ENCODE measurements at places on chromosomes 1 and 21.
A peak's percentile ranks its signal among the peaks of the same experiment; 100 is the strongest.

- DNase-seq, result peak; percentile 61
Measured at GRCh38 chr1:55854911-55855310, 639.7 kb upstream of the USP24 start.

GRCh38 chr1:232620356-232620969 is 9.5 kb downstream of the SIPA1L2 start:
- DNase-seq, result peak; percentile 96

- no peak for DNase-seq
Measured at GRCh38 chr1:245600658-245601057, 445.9 kb downstream of the KIF26B start.

DNA sequence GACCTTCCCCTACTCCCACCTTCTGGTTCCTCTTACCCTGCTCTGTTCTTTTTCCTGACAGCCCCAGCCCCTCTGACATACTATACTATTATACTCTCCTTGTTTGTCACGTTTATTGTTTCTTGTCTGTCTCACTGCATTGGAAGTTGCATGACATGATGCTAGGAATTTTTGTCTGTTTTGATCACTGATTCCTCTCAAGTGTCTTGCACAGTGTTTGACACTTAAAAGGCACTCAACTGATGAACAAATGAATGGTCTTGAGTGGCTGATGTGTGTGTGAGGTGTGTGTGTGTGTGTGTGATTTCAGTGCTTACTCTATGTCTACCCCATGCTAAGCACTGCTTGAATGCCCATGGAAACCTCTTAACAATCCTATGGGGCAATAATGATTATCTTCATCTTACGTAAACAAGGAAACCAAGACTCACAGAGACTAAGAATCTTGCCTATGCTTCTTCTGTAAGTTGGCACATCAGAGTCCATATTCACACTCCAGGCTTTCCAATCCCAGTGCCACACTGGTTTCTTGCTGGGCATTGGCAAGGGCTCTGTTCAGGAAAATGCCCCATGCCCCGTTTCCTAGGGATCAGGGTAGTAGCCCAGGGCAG is 59.7 kb downstream of the ATP1A1 start:
- DNase-seq, result no peak

DNA sequence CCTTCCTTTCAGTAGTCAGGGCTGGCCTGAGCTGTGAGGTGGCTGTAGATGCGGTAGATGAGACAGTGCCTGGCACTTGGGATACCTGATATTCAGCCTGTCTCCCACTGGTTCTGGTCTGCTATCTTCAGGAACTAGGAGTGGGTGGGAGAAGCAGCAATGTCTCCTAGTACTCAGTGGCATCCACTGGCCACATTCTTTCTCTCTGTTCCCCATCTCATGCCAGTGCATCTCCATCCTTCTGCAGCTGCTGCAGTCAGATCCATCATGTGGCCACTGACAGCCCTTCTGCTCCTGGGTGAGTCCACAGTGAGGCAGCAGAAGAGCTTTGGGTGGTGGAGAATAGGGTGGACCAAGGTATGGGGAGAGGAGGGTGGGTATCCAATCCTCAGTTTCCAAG is 1.1 kb downstream of the FCRLB start:
- DNase-seq, result no peak

DNA sequence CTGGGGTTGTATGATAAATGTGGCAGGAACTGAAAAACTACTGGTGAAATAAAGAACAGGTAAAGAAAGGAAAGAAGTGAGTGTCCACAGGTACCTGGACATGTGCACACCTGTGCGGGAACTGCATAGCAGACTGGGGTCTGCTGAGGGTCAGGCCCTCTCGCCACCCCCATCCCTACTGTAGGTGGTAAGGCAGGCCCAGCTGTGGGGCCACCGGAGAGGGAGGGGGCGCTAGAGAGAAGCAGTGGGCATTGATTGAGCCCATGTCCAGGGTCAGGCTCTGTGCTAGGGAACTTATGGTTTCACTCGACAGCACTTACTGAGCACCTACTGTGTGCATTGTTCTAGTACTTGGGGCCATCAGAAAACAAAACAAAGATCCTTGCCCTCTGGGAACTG is 400.5 kb downstream of the MATN1 start:
- DNase-seq, result no peak

GRCh38 chr1:164671323-164671965 is 112.5 kb downstream of the PBX1 start:
- no peak for DNase-seq

GRCh38 chr1:93676427-93676826 is 5.2 kb downstream of the BCAR3 start:
- no peak for DNase-seq

- DNase-seq, result no peak
Measured at GRCh38 chr1:152148981-152149380, 10.0 kb downstream of the RPTN start.

DNA sequence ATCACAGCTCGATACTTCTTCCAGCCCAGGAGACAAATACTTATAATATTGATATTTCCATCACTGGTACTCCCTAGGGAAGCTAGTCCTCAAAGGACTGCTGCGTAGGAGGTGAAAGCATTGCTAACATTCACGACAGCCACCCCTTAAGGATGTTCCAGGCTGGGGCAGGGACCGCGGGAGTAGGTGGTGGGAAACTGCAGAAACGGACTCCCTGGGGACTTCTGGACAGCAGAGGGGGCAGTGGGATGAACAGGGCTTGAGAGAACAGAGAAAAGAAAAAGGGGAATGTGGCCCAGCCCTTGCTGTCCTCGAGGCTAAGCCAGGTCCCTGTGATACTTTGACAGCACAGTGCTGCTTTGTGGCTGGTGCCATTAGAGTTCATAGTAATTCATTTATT is 108.0 kb downstream of the HMGB4 start:
- DNase-seq, result no peak

DNA sequence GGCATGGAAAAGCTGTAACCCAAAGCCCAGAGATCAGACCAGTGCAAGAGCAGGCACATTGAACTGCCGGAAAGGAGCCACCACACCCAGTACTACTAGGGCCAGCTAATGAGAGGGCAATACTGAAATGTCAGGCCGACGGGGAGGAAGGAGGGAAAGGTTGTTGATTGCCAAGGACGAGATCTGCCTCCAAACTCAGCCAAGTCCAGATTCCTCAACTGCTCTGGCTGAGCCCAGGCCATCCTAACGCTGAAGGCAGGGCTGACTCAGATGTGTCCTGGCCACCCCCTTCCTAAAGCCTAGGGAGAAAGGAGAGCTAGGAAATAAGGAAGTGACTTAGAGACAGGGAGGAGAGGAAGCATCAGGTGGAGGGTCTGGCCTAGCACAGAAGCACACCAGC is 42.1 kb upstream of the IPO9 start:
- DNase-seq, result no peak

- no peak for DNase-seq
Measured at GRCh38 chr1:241964550-241965282, 7.1 kb downstream of the BECN2 start.

DNA sequence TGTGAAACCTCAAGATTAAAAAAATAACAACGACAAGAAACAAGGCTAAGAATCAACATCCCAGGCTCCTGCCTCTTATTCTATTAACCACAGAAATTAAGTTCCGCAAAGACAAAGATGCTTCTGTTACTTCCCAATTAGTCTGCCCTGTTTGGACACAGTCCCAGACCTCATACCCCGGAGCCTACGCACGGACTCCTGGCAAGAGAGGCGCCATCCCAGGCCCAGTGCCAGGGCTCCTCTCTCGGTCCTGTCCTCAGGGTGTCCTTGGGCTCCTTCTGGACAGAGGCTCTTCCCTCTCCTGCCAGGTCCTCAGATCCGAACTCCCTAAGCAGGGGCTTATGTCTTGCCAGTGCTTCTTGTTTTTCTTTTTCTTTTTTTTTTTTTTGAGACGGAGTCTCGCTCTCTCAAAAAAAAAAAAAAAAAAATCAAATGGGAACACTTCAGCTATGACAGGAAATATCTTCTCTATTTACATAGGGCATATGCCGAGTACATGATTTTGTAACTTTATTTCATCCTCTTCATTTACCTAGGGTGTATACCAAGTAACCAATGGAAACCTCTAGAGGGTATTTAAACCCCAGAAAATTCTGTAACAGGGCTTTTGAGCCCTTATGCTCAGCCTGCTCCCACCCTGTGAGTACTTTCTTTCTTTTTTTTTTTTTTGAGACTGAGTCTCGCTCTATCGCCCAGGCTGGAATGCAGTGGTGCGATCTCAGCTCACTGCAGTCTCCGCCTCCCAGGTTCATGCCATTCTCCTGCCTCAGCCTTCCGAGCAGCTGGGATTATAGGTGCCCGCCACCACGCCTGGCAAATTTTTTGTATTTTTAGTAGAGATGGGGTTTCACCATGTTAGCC is 11.7 kb upstream of the ENO1 start:
- DNase-seq, result peak; percentile 54

- peak; percentile 21 for DNase-seq
Measured at GRCh38 chr21:42623694-42624093, 29.7 kb upstream of the PDE9A start.

DNA sequence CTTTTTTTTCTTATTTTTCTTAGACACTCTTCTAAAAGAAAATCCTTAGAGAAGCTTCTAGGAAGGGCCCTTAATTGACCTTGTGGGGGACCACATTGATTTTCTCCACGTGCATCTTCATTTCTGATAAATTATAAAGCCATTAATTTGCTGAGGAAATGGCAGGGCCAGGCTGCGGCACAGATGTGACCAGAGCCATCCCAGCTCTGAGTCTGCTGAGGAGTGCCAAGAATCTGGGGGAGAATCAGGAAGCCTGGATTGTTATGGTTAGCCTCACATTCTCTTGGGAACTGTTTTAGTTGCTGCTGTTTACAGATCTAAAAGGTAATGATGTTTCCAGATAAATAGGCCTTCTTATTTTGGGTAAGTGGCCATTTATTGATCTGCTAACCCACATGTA is 16.2 kb downstream of the PROX1 start:
- no peak for DNase-seq

DNA sequence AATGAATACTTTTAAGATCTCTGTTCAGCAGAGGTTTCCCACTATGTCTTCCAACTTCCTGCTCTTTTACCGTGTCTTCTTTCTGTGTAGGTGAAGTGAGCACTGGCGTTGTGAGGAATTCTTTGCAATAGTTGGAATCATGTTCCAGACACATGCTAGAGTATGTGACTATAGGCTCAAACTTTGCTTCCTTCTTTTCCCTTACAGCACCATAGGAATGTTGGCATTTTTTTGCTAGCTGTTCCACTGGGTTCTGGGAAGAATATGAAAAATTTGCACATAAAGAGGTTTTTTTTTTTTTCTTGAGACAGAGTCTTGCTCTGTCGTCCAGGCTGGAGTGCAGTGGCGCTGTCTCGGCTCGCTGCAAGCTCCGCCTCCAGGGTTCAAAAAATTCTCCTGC is 15.7 kb upstream of the HUNK start:
- DNase-seq, result no peak

DNA sequence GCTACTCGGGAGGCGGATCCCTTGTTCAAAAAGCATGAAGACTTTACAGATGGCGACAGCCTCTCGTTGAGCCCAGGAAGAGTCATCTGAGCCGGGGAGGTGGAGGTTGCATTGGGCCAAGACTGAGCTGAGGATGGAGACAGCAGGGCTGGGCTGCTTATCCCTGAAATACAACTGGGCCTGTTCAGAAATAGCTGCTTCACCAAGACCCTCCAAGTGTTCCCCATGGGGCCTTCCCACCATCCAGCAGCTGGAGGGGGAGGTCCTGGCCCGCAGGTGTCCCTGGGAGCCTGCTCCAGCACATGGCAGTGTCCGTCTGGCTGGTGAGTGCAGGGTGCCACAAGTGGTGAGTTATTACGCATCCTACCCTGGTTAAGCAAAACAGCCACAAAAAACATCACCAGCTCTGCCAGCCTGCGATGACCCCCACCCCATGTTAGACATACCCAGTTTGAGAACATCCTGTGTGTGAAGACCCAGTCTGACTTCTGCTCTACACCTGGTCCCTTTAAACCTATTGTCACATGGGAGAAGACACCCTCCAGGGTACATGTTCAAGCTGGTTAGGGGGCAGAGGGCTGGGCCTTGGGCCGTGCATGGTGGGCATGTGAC is 93.1 kb upstream of the TMPRSS2 start:
- DNase-seq, result no peak

DNA sequence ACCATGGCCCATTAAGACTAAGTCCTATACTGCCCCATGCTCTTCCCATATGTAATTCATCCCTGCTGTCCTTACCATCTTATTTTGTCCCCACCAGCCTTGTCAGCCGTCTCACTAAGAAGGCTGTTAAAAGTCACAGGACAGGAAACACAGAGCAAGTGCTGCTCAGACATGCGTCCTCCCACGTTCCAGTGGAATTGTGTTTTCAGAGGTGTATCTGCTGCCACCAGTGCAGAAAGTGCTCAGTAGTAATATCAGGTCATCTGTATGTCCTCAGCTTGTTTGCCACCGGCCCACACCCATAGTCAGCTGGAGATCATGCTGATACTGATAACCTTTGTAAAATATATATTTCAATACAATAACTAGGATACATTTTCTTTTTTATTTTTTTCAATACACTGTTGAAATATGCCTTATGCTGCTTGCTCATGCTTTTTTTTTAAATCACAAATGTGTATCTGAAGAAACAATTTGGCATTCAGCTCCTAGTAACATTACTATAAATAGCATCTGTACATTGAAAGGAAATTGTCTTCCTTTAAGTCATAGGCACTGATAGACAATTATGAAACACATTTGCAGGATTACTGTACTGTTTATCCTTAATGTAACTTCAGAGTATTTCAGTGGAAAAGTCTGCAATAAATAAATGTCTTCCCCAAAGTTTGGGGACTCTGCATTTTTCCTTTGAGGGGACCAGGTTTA is 156.9 kb downstream of the EDEM3 start:
- no peak for DNase-seq

- DNase-seq, result no peak
Measured at GRCh38 chr1:172549621-172550280, 16.8 kb downstream of the SUCO start.

GRCh38 chr21:45136500-45136899 is 62.1 kb downstream of the ADARB1 start:
- no peak for DNase-seq

DNA sequence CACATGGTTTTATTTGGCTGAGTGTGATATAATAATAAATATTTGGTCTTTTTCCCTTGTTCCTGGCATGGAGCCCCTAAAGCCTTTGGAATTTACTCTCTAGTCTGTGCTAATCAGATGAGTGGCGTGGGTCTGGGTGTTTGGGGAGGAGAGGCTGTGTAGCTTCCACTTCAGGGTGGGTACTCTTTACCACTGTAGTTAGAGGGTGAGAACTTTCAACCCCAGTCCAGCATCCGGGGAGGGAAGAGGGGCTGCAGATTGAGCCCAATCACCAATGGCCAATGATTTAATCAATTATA is 20.0 kb downstream of the USP25 start:
- DNase-seq, result peak; percentile 39

DNA sequence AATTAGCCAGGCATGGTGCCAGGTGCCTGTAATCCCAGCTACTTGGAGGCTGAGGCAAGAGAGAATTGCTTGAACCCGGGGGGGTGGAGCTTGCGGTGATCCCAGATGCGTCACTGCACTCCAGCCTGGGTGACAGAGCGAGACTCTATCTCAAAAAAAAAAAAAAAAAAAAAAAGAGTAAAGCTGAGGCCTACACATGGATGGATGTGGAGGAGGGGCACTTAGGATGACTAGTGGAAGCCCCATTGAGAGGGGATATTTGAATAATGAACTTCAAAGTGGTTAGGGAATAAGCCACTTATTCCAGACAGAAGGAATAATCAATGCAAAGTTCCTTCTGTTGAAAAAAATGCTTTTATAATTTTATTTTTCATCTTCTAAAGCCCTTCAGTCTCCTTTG is 51.4 kb downstream of the PTBP2 start:
- DNase-seq, result no peak

Measured in umbilical cord (tissue), 2 donors.